GM23338 (cell line): ENCODE measurements at places on chromosomes 1 and 21.

GRCh38 chr1:228487336-228488124, at the start of gene RNF187:
RNF187 (plus strand) TSS chr1:228487382.
- no peak for DNase-seq

GRCh38 chr1:81840805-81841204, 40.1 kb downstream of the ADGRL2 start:
- DNase-seq: no peak

GRCh38 chr1:19596065-19596713, 47.9 kb upstream of the NBL1 start:
- no peak for DNase-seq

DNA sequence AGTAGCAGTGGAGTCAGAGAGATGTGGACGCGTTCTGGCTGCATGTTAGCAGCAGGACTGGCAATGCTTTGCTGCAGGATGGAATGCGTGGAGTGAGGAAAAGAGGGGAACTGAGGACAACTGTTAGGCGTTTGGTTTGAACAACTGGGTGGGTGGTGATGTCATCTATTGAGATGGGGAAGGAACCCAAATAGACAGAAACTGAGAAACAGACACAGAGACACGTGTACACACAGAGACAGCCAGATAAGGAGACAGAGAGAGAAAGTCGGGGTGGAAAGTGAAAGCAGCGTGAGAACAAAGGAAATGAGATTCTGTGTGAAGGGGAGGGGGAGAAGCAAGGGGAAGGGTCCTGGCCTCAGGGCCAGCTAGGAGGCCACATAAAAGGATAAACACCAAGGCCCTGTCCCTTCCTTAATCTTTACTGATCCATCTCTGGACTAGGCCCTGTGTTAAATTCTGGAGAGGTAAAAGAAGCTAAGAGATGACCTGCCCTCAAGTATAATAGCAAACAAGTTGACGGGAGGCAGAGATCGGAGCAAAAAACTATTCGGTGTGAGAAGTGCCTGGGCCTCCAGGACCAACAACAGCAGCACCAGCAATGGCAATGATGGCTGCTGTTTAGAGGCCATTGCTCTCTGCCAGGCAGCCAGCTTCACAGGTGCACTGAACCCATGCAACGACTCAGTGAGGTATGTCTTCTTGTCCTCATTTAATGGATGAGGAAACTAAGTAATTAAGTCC, 31.6 kb downstream of the VWA5B1 start:
- no peak for DNase-seq

- DNase-seq: peak; percentile 90
These were observed at the start of gene DNAH14 for GRCh38 chr1:224929335-224930237. DNAH14 (plus strand) TSS chr1:224929675; CDS start chr1:224952703, 23,028 bp downstream.

DNA sequence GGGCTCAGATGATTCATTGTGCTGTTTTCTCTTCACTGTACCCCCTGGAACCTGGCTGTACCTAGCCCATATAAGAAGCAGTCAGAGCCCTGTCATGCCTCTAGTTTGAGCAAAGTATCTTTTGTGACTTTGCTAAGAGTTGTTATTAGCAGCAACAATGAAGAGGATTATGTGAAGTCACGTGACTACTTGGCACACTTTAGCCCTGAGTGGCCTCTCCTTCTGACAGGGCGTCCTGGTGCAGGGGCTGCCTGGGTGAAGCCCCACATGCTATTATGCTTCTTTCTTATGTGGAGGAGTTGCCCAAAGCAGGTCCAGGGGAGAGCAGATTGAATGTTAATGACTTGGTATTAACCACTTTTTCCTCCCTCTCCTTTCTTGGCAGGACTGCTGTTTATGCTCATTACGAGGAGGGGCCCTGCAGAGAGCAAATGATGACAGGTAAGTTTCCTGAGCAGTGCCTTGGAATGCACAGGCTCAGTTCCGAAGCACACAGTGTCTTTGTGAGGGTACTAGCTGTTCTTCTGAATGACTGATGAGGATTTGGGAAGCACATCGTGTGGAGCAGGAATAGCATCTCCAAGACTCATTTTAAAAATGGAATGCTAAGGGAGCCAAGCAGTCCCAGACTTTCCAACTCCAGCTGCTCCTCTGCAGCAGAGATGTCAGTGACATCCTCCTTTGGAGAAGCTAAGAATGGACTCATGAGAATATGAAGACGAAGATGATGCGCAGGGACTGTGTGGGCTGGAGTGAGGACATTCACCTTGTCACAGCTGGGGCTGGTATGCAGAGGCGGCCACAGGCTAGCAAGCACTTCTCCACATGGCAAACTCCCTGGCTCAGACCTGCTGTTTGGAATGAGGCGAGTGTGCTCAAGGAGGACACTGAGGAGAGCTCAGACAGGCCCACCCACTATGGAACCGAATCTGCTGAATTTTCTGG, 15.2 kb upstream of the ST3GAL3 start:
- DNase-seq: no peak

DNA sequence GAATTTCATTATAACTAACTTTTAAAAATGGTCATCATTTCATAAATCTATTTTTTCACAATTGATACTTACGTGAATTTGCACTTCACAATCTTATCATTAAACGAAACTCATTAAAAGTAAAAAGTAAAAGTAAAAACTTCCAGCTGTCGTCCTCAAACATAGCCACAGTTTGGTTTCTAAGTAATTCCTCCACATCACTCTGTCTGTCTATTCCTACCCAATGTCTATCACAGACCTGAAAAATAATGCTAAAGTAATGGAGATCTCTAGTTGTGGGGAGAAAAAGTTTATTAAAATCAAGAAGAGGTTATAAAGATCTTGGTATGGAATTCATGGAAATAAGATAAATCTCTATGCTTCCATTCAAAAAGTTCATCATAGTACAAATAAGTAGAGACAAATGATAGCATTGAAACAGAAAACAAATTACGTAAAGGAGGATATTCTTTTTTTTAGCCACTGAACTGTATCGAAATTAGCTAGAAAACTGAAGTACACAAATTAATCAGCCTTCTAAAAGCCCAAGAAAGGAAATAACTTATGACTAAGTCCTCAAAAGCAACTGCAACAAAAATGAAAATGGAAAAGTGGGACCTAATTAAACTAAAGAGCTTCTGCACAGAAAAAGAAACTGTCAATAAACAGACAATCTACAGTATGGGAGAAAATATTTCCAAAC, 148.6 kb downstream of the TIAM1 start:
- DNase-seq: no peak

GRCh38 chr1:197415221-197415620, 147.2 kb downstream of the CRB1 start:
- no peak for DNase-seq

GRCh38 chr21:41375875-41376274, 14.0 kb downstream of the MX2 start:
- DNase-seq: no peak

DNA sequence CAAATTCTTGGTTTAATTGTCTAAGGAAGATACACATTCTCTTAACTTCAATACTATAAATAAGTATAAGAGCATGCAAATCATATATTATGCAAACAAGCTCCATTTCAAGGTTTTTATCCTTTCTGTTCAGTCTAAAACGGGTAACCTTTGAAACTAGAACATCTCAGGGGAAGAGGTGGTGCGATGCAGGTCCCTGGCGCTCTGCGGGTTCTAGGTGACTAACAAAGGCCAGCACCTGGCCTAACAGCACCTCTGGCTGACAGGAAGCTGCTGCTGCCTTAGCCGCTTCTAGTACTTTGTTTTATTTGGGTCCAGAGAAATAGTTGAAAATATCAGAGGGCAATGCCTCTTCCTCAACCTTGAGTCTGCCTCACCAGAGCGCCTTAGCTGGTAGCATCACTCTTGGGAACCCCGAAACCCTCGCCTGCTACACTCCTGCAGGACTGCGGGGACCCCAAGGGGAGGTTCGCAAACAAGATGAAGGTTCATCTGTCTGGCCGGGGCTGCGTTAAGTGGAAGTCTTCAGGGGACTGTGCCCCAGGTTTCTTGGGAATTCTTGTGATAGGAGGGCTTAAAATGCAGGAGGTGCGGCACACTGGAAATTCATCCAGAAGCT, 45.5 kb downstream of the PRDM15 start:
- no peak for DNase-seq

- no peak for DNase-seq
These were observed 33.6 kb downstream of the RUNX1 start for GRCh38 chr21:35015435-35016024.

GRCh38 chr1:234381699-234382555, 8.7 kb downstream of the COA6 start:
- DNase-seq: no peak

GRCh38 chr1:27349784-27350662, 8.2 kb downstream of the SYTL1 start:
- peak; percentile 91 for DNase-seq

- DNase-seq: no peak
These were observed 173.7 kb downstream of the ZBTB18 start for GRCh38 chr1:244224487-244225430.

GRCh38 chr1:232886271-232886670, 64.1 kb upstream of the NTPCR start:
- no peak for DNase-seq

DNA sequence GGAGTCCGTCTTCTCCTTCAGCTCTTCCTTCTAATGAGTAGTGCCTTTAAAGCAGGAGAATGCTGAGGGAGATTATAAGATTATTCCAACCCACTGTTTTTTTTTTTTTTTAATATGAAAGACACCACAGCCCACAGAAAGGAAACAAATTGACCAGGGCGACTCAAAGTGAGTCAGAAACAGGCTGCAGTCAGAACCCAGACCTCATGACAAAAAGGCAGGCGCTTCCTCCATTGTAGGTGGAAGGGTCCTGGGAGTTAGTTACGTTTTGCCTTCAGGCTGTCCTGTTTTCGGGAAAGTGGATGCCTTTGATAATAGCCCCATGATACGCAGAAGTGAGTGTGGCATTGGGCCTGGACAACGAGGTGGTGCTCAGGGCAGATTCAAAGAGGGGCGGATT, 21.0 kb downstream of the PLXNA2 start:
- no peak for DNase-seq

GRCh38 chr21:45630876-45631275, 12.6 kb upstream of the PCBP3 start:
- DNase-seq: no peak

- peak; percentile 66 for DNase-seq
These were observed 186.4 kb upstream of the ZNHIT6 start for GRCh38 chr1:85894651-85895050.

DNA sequence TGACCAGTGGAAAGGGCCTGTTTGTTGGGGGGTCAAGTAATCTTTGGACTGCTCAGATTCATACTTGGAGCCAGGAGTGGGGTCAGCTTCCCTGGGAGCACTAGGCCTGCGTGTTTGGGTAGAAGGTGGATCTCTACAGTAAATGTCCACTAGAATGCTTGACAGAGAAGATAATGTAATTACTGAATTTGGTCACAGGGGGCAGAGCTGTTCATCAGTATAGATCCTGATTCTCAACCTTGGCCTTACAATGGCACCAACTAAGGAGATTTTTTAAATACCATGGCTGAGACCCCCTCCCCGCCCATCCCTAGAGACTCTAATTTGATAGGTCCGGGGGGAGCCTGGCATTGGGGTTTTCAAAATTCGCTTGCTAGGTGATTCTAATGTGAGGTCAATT, 217.5 kb upstream of the PLXNA2 start:
- peak; percentile 68 for DNase-seq

GRCh38 chr1:112714313-112715263, 544 bp downstream of the PPM1J start:
- DNase-seq: peak; percentile 74

DNA sequence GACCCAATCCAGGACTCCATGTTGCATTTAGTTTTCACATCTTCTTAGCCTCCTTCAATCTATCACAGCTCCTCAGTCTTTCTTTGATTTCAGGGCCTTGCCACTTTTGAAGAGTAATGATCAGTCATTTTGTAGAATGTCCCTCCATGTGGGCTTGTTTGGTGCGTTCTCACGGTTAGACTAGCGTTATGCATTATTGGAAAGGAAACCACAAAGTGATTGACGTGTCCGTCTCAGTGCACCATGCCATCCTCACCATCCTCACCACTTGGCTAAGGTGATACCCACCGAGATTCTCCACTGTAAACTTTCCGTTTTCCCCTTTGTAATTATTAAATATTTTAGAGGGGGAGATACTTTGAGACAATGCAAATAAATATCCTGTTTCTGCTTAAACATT, 59.6 kb upstream of the OLIG2 start:
- no peak for DNase-seq

GRCh38 chr1:72326494-72326893, 44.2 kb upstream of the NEGR1 start:
- DNase-seq: no peak

DNA sequence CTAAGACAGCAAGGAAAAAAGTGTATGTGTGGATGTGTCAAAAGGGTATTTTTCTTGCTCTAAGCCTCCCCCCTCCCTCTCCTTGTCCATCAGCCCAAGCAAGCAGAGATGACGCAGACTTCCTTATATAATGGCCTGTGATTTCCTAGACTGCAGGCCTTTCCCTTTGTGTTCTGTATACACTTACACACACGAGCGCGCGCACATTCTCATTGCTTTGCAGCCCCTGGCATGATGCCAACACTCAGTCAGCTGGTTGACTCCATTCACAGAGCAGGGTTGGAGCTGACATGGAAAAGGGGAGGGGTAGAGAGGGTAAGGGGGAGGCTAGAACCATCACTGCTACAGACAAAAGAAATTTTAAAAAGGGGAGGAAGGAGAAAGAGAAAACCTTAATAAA, 41.8 kb downstream of the GATAD2B start:
- no peak for DNase-seq

DNA sequence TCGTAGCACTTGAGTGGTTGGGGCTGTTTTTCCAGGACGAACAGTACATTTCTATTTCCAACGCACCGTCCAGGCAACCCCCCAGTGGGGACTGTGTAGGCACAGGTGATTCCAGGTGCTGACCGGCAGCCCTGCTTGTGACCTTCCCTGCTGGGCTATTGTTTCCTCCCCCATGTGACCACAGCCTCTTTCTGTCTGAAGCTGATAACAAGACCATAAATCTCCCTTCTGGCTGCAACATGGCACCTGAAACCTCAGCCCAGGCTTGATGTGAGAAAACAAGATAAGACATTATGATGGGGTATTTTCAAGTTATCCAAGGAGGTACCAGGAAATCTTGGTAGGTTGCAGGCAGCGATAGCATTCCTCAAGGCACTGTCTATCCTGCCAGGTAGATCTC, 48.2 kb downstream of the HLX start:
- DNase-seq: no peak

DNA sequence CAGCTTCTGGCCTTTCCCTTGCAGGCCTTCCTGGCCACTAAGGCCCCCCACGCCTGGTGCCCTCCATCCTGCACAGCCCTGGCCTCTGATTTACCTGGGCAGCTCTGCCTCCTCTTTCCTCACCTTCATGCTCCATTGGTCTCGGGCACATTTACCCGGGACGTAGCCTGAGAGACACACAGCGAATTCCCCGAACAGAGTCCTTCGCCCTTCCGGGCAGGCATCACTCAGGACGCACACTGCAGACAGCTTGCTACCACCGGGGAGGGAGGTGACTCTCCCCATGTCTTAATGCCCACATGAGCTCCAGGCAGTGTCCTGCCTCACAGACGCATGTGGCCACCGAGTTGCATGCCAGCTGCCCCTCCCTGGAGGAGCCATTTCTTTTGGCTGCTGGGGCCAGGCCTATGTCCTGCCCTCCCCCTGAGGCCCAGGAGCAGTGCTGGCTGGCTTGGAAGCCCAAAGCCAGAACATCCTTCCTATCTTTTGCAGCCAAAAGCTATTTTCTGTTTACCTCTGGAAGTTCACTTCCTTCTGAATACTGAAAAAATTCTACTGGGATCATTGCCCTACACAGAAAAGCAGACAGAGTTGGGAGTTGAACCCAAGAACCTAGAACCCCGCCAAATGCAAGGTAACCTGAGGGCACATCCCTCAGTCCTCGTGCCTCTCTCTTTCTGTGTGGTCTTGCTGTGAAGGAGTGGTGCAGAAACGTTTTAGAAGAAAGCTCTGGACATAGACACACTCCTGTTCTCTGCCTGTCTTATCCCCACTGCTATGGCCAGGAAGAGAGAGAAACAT, 209.5 kb downstream of the TOMM20 start:
- no peak for DNase-seq

- DNase-seq: no peak
These were observed 149.2 kb downstream of the PSMG1 start for GRCh38 chr21:39033878-39034589.
